ENCODE measurements at places on chromosomes 6 and 20. TPM values are rescaled to one million over a fixed set of nuclear protein-coding genes. Genes with fewer than 3 reads are reported as not detected.

GRCh38 chr6:45784250-45784649, 231.4 kb downstream of the CLIC5 start:
- no peak overlapping the region for H3K4me3 ChIP-seq
- no peak for DNase-seq
- H3K4me1 ChIP-seq = no peaks in the 10 kb centered on the region
- H3K27ac ChIP-seq = no peak overlapping the region
- H3K36me3 ChIP-seq = no peaks in the 10 kb centered on the region

GRCh38 chr6:116412270-116412669, 41.5 kb downstream of the DSE start:
- H3K4me3 ChIP-seq = no peak overlapping the region
- H3K27me3 ChIP-seq = no peaks in the 10 kb centered on the region
- no peak overlapping the region for H3K27ac ChIP-seq
- H3K36me3 ChIP-seq = no peaks in the 10 kb centered on the region

DNA sequence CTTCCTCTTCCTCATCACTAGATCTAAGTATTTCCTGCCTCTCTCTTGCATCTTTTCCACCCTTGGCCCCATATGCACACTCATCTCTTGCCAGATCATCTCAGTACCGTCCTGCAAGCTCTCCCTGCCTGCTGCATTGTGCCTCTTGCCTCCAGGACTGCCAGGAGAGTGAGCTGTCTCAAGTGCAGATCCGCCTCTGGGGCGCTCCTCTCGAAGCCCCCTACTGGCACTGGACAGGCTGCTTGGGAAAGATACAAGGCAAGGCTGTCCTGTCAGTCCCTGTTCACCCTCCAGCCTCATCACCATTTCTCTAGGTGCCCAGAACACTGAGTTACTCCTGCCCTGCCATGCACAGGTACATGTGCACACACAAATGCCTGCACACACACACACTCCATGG, 10.2 kb downstream of the SYNDIG1 start:
- H3K36me3 ChIP-seq = no peaks in the 10 kb centered on the region
- H3K27me3 ChIP-seq = no peaks in the 10 kb centered on the region
- no peak for DNase-seq
- no peaks in the 10 kb centered on the region for H3K4me1 ChIP-seq
- no peak overlapping the region for H3K4me3 ChIP-seq

DNA sequence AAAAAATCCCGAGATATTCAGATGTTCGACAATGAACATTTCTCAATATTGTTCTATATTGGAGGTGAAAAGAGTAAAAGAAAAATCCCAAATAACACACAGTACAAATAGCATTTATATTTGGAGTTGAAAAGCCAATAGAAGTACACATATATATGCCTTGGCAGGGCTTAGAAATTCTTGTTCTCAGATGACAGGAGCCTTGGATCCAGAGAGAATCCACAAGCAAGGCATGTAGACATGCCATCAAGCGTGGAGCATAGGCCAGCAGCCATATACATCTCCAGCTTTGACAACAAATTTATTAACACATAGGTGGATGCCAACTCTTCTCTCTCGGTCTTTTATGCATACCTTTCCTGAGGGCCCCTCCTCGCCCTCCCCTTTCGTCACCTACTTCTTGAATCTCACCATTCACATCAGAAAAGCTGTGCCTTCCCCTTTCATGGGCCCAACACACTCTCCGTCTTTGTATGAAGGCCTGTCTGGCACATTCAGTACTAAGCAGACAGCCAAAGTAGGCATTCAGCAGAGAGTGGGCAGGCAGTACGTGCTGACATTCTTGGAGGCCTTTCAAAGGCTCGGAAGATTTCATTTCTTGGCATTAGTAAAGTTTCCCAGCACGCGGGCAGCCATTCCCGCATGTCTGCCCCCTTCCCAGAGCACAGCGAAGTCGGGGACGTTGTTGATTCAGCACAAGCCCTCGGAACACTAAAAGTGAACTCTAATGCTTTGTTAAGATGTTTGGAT, 18.2 kb downstream of the NEDD9 start:
- H3K36me3 ChIP-seq = peaks cover 5% of the 10 kb centered on the region
- H3K4me3 ChIP-seq = no peak overlapping the region
- H3K27ac ChIP-seq = peak overlapping the region; percentile 81
- no peaks in the 10 kb centered on the region for H3K27me3 ChIP-seq
- peaks cover 28% of the 10 kb centered on the region for H3K4me1 ChIP-seq
- no peak for DNase-seq

- no peaks in the 10 kb centered on the region for H3K4me1 ChIP-seq
- no peak for DNase-seq
- no peak overlapping the region for H3K4me3 ChIP-seq
- no peaks in the 10 kb centered on the region for H3K36me3 ChIP-seq
- H3K27ac ChIP-seq = no peak overlapping the region
These were observed 89.9 kb upstream of the MTHFD1L start for GRCh38 chr6:150775415-150776203.

DNA sequence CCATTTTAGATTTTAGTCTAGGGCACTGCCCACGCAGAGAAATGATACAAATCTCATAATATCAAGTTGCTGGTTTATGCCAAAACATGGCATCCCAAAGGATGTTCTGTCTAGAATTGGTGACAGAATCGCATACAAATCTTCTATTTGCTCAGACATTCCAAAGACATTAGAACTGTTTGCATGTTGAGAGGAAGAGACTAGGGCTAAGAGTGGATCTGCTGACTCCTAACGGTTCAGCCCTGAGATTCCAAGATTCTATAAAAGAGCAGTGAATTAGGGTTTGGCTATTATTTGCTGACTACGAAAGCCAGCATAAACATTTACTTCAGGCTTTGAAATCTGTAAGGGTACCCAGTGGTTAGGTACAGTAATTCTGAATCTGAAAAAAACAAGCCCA, 3.6 kb downstream of the EPB41L2 start:
- H3K27me3 ChIP-seq = no peaks in the 10 kb centered on the region
- H3K27ac ChIP-seq = no peak overlapping the region
- H3K4me3 ChIP-seq = no peak overlapping the region
- DNase-seq = no peak

DNA sequence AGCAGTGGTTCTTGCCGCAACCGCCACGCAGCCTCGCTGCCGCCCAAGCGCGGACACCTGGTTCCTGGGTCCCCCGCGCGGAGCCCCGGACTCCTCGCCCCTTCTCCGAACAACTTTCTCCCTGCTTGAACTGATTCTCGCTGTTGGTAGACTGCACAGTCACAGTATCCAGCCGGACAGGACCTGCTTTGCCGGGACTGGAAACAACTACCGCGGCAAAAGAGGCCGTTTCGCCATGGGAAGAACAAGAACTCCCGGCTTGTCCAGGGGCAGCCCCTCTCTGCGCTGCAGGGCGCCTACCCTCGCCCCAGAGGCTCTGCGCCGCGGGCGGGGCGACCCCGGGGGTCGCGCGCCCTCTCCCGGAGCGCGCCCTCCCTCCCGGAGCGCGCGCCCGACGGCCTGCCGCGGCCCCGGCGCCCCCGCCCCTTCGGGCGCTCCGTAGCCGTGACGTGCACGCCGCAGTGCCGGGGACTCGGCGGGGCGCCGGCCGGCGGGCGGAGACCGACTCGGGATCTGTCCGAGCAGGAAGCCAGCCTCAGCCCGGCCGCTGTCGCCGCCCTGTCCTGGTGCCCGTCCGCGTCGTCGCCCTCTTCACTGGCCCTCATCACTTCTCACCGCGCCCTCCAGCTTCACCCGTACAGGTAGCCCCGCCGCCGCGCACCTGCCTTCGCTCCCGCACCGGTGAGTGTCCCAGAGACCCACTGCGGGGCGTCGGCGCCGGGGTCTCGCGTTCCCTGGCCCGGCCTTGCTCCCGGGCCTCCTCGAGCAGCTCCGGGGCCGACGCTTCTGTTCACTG, at the start of gene MYO6:
TSS of gene MYO6 (plus strand) at position 497 of the 796 bp plus-strand sequence. CDS start 68,309 bp downstream, outside the sequence.
- no peaks in the 10 kb centered on the region for H3K36me3 ChIP-seq
- DNase-seq = peak; percentile 86
- no peaks in the 10 kb centered on the region for H3K27me3 ChIP-seq
- H3K27ac ChIP-seq = peak within 1 kb of the TSS; percentile 93
- H3K4me3 ChIP-seq = peak within 1 kb of the TSS; percentile 88

GRCh38 chr20:4443016-4443415, 278.7 kb upstream of the PRND start:
- no peaks in the 10 kb centered on the region for H3K27me3 ChIP-seq
- H3K27ac ChIP-seq = peak overlapping the region; percentile 38
- 0 out of 2 replicates have a peak, but pooled peaks cover 3% of the 10 kb centered on the region for H3K36me3 ChIP-seq
- peak; percentile 56 for DNase-seq
- no peak overlapping the region for H3K4me3 ChIP-seq

- DNase-seq = no peak
- no peaks in the 10 kb centered on the region for H3K4me1 ChIP-seq
- no peak overlapping the region for H3K4me3 ChIP-seq
- H3K36me3 ChIP-seq = no peaks in the 10 kb centered on the region
These were observed 70.0 kb downstream of the GFOD1 start for GRCh38 chr6:13417431-13417830.

GRCh38 chr6:68655028-68655427, 19.9 kb downstream of the ADGRB3 start:
- H3K27me3 ChIP-seq = no peaks in the 10 kb centered on the region
- no peak overlapping the region for H3K27ac ChIP-seq
- no peak for DNase-seq
- no peak overlapping the region for H3K4me3 ChIP-seq

Gene HDAC2
- 131 TPM for total RNA-seq

Gene OTOR
- total RNA-seq = not detected

Gene TP53TG5
- total RNA-seq = 0.23 TPM

DNA sequence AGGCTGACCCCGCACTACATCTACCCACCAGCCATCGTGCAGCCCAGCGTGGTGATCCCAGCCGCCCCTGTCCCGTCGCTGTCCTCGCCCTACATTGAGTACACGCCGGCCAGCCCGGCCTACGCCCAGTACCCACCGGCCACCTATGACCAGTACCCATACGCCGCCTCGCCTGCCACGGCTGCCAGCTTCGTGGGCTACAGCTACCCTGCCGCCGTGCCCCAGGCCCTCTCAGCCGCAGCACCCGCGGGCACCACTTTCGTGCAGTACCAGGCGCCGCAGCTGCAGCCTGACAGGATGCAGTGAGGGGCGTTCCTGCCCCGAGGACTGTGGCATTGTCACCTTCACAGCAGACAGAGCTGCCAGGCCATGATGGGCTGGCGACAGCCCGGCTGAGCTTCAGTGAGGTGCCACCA, 16.4 kb downstream of the RBM38 start:
- H3K4me1 ChIP-seq = no peaks in the 10 kb centered on the region
- H3K27me3 ChIP-seq = no peaks in the 10 kb centered on the region
- no peaks in the 10 kb centered on the region for H3K36me3 ChIP-seq
- no peak for DNase-seq

GRCh38 chr6:30939473-30939872, 1.3 kb upstream of the MUCL3 start:
- H3K27me3 ChIP-seq = no peaks in the 10 kb centered on the region
- DNase-seq = no peak
- no peak overlapping the region for H3K4me3 ChIP-seq

- no peaks in the 10 kb centered on the region for H3K36me3 ChIP-seq
- H3K27ac ChIP-seq = no peak overlapping the region
- no peaks in the 10 kb centered on the region for H3K27me3 ChIP-seq
- H3K4me3 ChIP-seq = no peak overlapping the region
These were observed 131.9 kb upstream of the SGK1 start for GRCh38 chr6:134449781-134450180.

DNA sequence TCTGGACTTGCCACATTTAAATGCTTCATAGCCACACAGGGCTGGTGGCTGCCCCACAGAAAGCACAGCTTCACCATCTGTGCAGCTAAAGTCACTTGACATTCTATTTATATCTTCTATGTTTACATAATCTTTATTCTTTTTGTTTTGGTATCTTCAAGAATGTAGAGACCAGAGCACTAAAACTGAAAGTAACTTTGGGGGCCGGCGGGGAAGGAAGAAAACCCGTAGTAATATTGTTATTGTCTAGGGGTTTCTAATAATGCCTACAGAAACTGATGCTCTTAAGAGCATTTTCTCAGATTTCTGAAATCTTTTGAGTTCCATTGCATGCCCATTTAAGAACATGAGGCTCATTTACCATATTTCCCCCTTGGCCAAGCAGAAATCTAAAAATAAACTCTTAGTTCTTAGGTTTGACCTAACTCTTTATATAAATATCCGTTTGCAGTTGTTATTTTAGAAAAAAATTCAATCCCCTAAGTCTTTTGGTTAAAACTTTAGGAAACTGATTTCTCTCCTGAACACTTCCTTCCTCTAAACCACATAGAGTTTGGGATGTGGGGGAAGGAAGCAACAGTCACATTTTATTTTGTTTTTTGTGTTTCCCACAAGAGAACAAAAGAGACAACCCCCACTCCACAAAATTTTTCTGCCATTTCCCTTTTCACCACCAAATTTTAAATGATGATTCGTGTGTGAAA, 207.6 kb downstream of the OGFRL1 start:
- no peak overlapping the region for H3K27ac ChIP-seq
- no peaks in the 10 kb centered on the region for H3K27me3 ChIP-seq
- DNase-seq = no peak

Gene SLC35D3
- not detected for total RNA-seq

DNA sequence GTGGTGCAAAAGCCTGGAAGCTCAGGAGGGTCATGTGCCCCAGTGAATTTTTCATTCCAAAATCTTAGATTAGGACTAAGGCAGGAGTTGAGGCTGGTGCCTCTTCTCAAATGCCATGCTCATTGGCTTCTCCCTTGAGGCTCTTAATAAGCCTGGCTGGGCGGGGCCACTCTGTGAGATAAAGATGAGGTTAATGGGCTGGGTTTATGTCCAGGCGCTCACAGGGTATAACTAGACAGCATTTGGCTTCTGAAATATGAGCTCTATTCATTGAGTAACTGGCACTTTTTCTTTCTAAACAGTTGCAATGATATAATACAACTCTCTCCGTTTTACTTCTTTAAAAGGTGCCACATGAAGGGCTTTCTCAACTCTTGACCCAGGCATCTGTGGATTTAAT, 156.3 kb downstream of the SCML4 start:
- no peaks in the 10 kb centered on the region for H3K36me3 ChIP-seq
- no peaks in the 10 kb centered on the region for H3K27me3 ChIP-seq
- H3K4me3 ChIP-seq = no peak overlapping the region
- no peak overlapping the region for H3K27ac ChIP-seq
- DNase-seq = no peak
- peaks cover 19% of the 10 kb centered on the region for H3K4me1 ChIP-seq

DNA sequence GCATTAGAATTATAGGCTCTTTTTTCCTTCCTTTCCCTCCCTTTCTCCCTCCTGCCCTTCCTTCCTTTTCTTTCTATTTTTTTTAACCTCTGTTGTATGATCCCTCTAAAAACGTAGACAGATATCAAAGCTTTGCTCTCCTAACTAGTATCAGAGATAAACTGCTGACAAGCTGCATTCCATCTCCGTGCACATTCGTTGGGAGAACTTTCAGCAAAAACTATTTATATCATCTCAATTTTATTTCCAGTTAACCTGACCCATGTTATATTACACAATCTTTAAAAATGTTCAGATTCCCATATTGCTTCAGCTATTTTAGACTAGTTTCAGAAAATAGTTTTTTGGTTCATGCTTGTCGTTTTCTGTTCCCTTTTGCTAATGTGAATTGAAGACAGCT, 47.3 kb downstream of the RNF217 start:
- H3K4me3 ChIP-seq = no peak overlapping the region
- H3K36me3 ChIP-seq = 0 out of 2 replicates have a peak, but pooled peaks cover 7% of the 10 kb centered on the region
- peaks cover 44% of the 10 kb centered on the region for H3K4me1 ChIP-seq
- DNase-seq = no peak
- no peak overlapping the region for H3K27ac ChIP-seq

Measured in PC-9 (cell line).